ENCODE measurements at places on chromosomes 11 and 22.

DNA sequence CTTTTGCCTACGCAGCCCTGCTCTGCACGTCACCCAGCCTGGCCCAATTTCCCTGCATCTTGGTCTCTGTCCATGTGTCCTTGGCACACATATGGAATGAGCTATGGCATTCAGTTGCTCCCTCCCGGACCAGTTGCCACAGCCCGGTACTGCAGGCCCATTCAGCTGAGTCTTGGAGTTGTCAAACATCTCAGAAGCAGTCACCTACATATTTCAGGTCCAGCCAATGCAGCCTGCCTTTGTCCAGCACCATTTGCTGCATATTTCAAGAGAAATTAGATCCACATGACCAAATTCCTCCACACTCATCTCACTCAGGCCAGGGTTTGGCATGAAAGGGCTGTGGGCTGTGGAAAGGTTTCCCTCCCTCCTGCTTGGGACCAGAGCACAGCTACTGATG lies 76.8 kb downstream of the MN1 start:
- no peak for DNase-seq

- no peak for DNase-seq
Measured at GRCh38 chr11:11029027-11029426, 171.2 kb upstream of the ZBED5 start.

GRCh38 chr22:30208631-30209603 lies 37.6 kb downstream of the LIF start:
- DNase-seq = no peak

GRCh38 chr11:64235437-64236161 lies 1.2 kb downstream of the VEGFB start:
- DNase-seq = no peak

DNA sequence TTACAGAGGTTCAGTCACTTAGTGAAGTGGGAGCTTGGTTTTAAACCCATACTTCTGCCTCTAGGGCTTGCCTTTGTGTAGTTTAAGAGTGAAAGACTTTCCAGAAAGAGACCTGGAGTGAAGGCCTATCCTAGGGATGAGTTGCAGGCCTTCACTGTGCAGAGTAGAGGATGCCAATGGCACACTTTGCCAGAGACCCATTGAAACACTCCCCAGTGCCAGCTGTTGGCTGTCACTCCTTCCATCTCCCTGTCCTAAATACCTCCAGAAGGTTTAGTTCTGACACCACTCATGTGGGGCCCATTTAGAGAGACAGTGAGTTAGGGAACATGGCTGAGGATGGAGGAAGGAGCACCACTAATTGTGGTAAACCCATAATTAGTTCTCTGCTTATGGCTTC lies 31.5 kb downstream of the NAV2 start:
- no peak for DNase-seq

Data from fibroblast of skin of left quadriceps (primary cell).